Small intestine (tissue), 16 donors: ENCODE measurements at places on chromosomes 1 and 21. TPM values are rescaled to one million over a fixed set of nuclear protein-coding genes. Genes with fewer than 3 reads are reported as not detected.

FCRL4 gene
- polyA plus RNA-seq: not detected

STXBP3 gene
- 53.8 TPM for polyA plus RNA-seq

- H3K4me3 ChIP-seq: no peak overlapping the region
- no peaks in the 10 kb centered on the region for H3K36me3 ChIP-seq
These were observed 79.4 kb downstream of the S1PR1 start for GRCh38 chr1:101316256-101316655.

GRCh38 chr1:225500624-225501192 lies 72.9 kb upstream of the LBR start:
- peaks cover 5% of the 10 kb centered on the region for H3K36me3 ChIP-seq
- peaks cover 3% of the 10 kb centered on the region for H3K4me1 ChIP-seq
- H3K27ac ChIP-seq: peak overlapping the region; percentile 25
- H3K27me3 ChIP-seq: no peaks in the 10 kb centered on the region
- no peak overlapping the region for H3K4me3 ChIP-seq
- DNase-seq: peak; percentile 67

SESN2 gene
- 41.3 TPM for polyA plus RNA-seq

- H3K27ac ChIP-seq: no peak overlapping the region
- no peak overlapping the region for H3K4me3 ChIP-seq
- H3K27me3 ChIP-seq: no peaks in the 10 kb centered on the region
These were observed 56.8 kb upstream of the HNRNPU start for GRCh38 chr1:244920911-244921761.

DNA sequence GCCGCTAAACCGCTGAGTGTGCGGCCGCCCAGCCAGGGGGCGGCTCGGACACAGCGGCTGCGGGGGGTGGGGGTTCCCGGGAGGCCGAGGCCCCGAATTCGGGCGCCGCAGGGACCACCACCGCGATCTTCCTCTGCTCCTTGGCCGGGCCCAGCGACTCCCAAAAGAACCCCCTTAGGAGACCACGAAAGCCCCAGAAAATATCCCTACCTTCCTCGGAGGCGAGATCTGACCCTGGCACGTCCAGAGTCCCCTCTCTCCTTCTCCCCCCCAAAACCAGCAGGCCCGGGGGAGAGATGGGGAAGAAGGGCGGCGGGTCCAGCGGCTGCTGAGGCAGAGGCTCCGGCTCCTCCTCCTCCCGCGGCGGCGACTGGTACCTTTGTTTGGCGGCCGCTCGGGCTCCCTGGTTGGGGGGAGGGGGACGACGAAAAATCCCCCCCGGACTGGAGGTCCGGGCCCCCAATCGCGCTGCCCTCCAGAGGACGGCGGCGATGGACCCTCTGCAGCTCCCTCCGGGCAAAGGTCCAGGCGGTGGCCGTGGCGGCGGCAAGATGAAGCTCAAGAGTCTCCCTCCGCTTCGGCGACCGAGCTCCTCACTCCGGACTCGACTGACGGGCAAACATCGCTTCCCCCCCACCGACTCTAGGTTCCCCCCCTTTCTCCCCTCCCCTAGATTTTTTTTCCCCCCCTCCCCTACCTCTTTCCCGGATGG lies at the start of gene ARID4B:
TSS of gene ARID4B (minus strand) at position 621 of the 712 bp plus-strand sequence. CDS start 1,260 bp downstream, outside the sequence.
- peak within 1 kb of the TSS; percentile 100 for H3K4me3 ChIP-seq
- no peak for DNase-seq
- no peaks in the 10 kb centered on the region for H3K36me3 ChIP-seq
- H3K4me1 ChIP-seq: peaks cover 10% of the 10 kb centered on the region

TMCC2 gene
- 0.54 TPM for polyA plus RNA-seq

- no peak for DNase-seq
- no peaks in the 10 kb centered on the region for H3K4me1 ChIP-seq
- H3K27me3 ChIP-seq: no peaks in the 10 kb centered on the region
These were observed 6.6 kb upstream of the TFF3 start for GRCh38 chr21:42321845-42322244.

DNA sequence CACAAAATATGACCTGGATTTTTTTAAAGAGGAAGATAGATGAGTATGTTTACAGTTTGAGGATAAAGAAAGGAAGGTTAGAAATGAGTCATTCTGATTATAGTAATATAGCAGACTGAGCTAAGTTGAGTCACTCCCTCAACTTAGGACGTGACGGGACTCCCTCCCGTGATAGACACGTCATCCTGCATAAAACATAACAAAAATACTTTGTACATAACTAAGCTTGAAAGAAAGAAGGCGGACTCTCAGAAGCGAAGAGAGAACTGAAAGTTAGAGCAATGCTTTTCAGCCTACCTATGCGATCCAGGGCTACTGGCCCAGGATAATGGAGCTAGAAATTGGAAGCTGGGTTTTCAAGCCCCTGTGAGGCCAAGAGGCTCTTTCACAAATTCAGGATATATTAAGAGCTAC lies 53.0 kb upstream of the DESI2 start:
- H3K4me1 ChIP-seq: peaks cover 2% of the 10 kb centered on the region
- H3K27me3 ChIP-seq: no peaks in the 10 kb centered on the region
- H3K36me3 ChIP-seq: no peaks in the 10 kb centered on the region
- no peak for DNase-seq

DNA sequence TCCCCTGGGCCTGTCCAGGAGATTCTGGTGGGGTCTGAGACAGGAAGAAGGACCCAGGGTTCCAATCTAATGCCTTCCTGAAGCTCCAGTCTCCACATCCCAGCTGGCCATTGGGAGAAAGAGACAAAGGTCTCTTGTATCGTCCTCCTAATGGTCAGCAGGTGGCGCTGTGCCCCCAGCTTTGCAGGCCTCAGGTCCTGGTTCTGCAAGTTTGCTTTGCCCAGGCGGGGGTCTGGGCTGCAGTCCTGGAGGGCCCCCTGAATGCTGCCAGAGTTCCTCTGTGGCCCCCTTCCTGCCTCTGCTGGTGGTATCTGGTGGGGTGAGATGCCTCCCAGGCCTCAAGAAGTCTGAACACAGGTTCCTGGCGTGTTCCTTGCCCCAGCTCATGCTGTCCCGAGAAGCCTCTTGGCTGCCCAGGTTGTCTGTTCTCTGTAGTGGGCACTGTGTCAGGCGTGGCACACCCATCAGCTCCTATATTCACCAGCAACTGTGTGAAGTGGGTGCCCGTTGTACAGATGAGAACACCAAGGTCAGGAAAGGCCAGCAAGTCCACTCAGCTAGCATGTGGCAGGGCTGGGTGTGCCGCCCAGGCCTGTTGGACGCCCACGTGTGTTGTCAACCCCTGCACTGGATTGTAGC lies 33.8 kb upstream of the CSF3R start:
- no peaks in the 10 kb centered on the region for H3K36me3 ChIP-seq
- H3K27ac ChIP-seq: no peak overlapping the region
- no peaks in the 10 kb centered on the region for H3K4me1 ChIP-seq
- no peaks in the 10 kb centered on the region for H3K27me3 ChIP-seq
- DNase-seq: peak; percentile 69

GRCh38 chr1:160777486-160778089 lies 18.4 kb upstream of the LY9 start:
- H3K36me3 ChIP-seq: no peaks in the 10 kb centered on the region
- no peak overlapping the region for H3K27ac ChIP-seq
- no peak overlapping the region for H3K4me3 ChIP-seq
- H3K27me3 ChIP-seq: no peaks in the 10 kb centered on the region
- H3K4me1 ChIP-seq: peaks cover 19% of the 10 kb centered on the region
- DNase-seq: peak; percentile 61

DNA sequence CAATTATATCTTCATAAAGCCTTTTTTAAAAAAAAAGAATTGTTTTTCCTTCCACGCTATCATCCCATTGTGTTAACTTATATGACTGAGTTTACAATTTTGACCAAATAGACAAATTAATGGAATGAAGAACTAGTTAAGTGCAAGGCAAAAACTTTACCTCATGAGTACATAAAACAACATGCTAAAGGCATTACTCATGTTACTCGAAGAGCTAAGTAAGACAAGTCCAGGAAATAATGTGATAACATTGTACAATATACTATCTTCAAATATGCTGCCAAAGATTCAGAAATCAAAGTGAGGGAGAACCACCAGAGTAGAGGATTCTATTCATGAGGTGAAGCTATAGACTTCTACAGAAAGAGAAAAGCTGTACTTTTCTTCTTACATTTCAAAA lies 24.2 kb upstream of the DYNLT5 start:
- H3K27ac ChIP-seq: no peak overlapping the region
- no peaks in the 10 kb centered on the region for H3K27me3 ChIP-seq
- no peak overlapping the region for H3K4me3 ChIP-seq
- DNase-seq: no peak
- no peaks in the 10 kb centered on the region for H3K36me3 ChIP-seq

- peaks cover 55% of the 10 kb centered on the region for H3K36me3 ChIP-seq
- DNase-seq: no peak
- H3K4me3 ChIP-seq: no peak overlapping the region
- no peaks in the 10 kb centered on the region for H3K4me1 ChIP-seq
- H3K27me3 ChIP-seq: no peaks in the 10 kb centered on the region
These were observed 40.2 kb downstream of the DHCR24 start for GRCh38 chr1:54846716-54847284.
